Stimulated activated CD8-positive, alpha-beta memory T cell treated with anti-CD3 and anti-CD28 coated beads, Interleukin-12 subunit alpha, Interleukin-12 subunit beta, amount 100 ng/mL, for 4 hours (primary cell): ENCODE measurements at places on chromosomes 2 and 18.

- no peak for DNase-seq
These were observed 493.0 kb upstream of the ACVR2A start for GRCh38 chr2:147351784-147352183.

GRCh38 chr2:145653553-145653952, 1133.6 kb upstream of the ZEB2 start:
- DNase-seq, result no peak

DNA sequence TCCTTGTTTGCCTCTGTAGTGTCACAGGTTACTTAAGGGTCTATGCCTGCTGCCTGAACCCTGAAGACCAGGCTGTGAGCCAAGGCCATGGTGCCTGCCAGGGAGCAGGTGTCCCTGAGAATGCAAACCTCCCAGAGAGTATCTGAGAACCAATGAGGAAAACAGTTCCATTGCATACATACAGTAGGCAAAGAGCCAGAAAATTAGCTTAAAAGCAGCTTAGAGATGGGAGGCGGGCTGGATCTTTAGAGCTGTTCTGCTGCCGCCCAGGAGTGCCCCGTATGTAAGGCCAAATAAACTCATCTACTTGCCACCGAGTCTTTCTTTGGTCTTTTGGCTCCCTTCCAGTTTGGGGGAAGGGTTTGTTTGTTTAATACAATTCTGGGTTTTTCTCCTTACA, 327.9 kb downstream of the CLIP4 start:
- DNase-seq, result no peak

DNA sequence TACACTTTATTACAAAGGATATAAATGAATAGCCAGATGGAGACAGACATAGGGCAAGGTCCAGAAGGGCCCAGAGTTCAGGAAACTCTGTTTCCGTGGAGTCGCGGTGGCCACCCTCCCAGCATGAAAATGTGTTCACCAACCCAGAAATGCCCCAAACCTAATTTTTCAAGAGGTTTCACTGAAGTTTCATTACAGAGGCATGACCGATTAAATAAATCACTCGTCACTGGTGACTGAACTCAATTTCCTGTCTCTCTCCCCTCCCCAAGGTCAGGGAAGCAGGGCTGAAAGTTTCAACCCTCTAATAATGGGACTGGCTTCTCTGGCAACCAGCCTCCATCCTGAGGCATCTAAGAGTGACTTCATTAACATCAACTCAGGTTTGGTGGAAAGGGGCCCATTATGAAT, 22.4 kb downstream of the USP40 start:
- DNase-seq, result no peak

DNA sequence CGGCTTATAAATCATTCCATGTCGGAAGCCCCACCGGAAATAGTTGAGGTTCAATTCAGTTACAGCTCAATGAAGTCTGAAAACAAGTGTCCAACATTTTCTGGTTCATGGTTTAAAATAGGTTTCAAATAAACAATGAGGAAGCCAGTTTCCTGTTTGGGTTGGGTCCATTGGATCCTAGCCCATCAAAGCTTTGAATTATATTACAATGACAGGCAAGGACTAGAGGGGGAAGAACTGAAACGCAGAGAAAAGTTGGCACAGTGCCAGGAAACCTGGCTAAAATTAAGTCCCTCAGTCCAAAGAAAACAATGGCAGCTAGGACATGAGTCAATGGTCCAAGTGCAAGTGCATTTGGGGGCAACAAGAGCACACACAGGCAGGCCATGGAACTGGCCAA, 32.0 kb downstream of the SLC14A1 start:
- DNase-seq, result no peak

DNA sequence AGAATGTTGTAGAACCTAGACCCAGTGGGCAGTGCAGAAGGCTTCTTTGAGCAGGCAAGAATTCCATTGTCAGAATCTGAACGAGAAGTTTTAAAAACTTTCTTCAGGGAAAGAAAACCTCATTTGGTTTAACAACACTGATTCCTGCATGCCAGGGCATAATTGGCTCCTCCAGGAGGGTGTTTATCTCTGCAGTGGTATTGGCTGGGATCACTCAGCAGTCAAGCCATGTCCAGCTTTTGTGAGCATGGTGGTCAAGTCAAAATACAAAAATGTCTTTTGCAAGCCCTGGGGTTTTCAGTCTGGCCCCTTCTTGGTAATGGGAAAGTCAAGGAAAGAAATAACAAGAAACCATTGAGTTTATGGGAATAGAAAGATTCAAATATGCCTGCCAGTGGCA, 28.3 kb downstream of the FHOD3 start:
- DNase-seq, result no peak

DNA sequence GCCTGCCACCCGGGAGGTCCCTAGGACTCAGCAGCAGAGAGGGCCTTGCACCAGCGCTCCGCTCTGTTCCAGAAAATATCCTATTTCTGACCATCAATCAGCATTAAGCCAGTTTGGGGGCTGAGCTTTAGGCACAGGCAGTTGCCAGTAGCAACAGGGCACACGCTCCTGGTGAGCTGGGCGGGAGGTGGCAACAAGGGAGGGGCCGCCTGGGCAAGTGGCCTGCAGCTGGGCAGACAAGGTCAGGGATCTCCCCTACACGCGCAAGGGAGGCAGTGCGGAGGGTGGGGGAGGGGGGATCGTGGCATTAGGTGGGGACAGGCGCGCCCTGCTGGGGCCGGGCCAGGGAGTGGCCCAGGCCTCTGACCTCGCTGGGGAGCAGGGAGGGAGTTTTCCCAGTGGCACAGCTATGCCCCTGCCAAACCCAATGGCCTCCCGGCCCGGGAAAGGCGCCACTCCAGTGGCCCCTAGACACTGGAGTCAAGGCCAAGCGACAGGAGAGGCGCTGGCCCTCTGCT, 302.8 kb downstream of the NCKAP5 start:
- DNase-seq, result no peak

GRCh38 chr2:224711859-224712665, 4.1 kb downstream of the CCDC195 start:
- no peak for DNase-seq

DNA sequence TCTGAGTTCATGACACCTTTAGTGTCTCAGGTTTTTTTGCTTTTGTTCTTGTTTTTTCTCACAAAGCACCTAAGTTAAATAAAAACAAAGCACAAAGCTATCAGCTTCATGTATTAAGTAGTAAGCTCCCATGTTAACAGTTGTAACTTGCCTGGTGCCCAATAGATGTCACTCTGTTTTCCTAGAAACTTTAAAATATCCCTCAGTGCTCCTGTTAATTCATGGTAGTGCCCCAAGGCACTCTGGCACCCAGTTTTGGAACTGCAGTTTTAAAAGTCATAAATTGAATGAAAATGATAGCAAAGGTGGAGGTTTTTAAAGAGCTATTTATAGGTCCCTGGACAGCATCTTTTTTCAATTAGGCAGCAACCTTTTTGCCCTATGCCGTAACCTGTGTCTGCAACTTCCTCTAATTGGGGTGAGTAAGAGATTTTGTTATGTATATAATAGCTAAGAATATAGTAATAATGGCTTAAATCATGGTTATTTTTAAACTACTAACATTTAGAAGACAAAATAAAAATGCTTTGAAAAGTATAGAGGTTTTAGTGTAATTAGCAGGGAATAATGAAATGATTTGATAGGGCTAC, 555.0 kb upstream of the TMEFF2 start:
- DNase-seq, result no peak

- no peak for DNase-seq
These were observed 96.4 kb downstream of the CYRIA start for GRCh38 chr2:16568998-16569784.

DNA sequence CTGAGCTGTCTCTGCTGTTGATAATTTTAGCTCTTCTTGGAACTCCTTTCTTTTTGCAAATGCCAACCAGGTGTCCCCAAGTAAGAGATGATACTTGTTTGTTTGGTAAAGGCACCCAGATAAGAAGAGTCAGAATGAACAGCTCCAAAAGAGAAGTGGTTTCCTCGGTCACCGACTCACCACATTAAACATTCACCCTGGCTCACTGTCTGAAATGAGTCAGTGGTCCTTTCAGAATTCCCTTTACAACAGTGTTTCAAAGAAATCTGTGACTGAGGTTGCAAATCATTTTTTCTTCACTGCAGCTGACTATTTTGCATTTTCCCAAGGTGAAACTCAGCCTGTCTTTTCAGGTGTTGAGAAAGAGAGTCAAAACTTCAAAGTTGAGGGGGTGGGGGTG, 16.2 kb upstream of the CXCR4 start:
- DNase-seq, result no peak

GRCh38 chr2:111975819-111976218, 77.4 kb downstream of the MERTK start:
- DNase-seq, result no peak

DNA sequence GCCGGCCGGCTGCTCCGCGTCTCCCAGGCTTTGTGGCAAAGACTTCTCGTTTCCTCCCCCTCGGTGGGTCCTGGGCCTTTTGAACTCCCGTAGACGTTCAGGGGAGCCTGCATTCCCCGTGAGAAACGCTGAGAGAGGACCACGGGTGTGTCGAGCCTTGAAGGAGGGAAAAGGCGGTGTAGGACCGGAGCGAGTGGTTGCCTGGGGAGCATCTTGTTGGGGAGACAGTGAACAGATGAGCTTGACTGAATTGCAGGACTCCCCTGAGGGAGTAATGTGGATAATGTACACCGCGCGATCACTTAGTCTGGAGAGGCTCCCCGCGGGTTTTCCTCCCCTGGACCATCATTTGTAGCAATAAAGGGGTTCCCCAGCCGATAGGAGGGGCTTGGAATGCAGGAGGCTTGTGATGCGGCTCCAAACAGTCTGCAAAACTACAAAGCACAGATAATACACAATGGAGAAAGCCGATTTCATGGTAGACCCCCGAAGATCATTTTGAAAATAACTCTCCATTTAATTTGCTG, 769 bp downstream of the ALMS1 start:
- DNase-seq, result no peak

GRCh38 chr2:206692971-206693370, 25.2 kb downstream of the DYTN start:
- no peak for DNase-seq

DNA sequence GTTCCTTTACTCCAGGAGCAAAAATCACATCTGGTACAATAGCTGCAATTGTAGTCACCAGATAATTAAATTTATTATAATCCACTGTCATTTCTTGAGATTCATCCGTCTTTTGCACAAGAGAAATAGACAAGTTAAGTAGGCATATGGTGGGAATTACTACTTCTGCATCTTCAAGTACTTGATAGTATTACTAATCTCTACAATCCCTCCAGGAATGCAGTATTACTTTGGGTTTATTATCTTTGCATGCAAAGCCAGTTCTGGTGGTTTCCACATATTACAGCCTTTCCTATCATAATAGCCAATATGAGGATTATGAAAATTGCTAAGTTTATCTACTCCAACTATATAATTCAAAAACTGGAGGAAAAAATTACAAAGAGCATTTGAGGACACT, 254.1 kb downstream of the IKZF2 start:
- DNase-seq, result no peak
